ENCODE measurements at places on chromosomes 7 and 10. TPM values are rescaled to one million over a fixed set of nuclear protein-coding genes. Genes with fewer than 3 reads are reported as not detected.

GRCh38 chr10:77090381-77091356 lies 546.9 kb downstream of the KCNMA1 start:
- no peak for DNase-seq

GRCh38 chr7:11592699-11593098 lies 239.3 kb downstream of the THSD7A start:
- no peak for DNase-seq

- DNase-seq: no peak
Observed at GRCh38 chr10:122727426-122727825, 27.8 kb upstream of the C10orf120 start.

- no peak for DNase-seq
Observed at GRCh38 chr10:34176351-34176750, 638.7 kb downstream of the PARD3 start.

GRCh38 chr7:77481615-77482014 lies 55.5 kb upstream of the PTPN12 start:
- DNase-seq: no peak

DNA sequence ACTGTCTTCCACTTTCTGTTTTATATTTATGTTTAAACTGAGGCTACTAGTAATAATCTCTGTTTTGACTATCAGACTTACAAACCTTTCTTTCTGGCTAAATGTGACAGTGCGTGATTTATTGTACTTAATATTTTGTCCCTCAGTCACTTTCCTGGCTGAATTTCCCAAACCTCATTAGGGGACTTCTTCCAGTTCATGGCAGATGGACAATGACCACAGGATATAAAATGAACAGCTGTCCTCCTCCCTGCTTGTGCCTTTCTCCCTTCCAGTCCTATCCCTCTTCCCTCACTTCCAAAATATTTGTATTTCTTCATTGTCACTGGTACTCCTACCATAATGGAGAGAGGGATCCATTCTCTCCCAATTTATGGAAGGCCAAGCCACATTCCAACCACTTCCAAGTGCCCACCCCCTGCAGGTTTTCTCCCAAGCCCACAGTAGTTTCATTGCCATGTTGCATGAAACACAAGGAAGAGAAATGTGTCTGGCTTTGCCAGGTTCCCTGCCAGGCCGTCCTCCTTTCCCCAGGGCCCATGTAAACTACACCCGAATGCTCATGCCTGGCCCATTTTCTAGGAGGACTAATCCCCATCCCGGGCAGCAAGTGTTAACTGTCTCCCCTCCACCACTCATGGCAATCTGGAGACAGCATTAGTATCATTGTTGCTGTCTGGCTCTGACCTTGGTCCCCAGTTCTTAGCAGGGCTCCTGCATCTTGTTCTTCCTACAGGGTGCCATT lies 269.5 kb upstream of the SLC26A5 start:
- DNase-seq: no peak

GRCh38 chr7:28682801-28683200 lies 270.5 kb downstream of the CREB5 start:
- no peak for DNase-seq

- no peak for DNase-seq
Observed at GRCh38 chr10:46235705-46236545, 50.9 kb upstream of the ANTXRL start.

DNA sequence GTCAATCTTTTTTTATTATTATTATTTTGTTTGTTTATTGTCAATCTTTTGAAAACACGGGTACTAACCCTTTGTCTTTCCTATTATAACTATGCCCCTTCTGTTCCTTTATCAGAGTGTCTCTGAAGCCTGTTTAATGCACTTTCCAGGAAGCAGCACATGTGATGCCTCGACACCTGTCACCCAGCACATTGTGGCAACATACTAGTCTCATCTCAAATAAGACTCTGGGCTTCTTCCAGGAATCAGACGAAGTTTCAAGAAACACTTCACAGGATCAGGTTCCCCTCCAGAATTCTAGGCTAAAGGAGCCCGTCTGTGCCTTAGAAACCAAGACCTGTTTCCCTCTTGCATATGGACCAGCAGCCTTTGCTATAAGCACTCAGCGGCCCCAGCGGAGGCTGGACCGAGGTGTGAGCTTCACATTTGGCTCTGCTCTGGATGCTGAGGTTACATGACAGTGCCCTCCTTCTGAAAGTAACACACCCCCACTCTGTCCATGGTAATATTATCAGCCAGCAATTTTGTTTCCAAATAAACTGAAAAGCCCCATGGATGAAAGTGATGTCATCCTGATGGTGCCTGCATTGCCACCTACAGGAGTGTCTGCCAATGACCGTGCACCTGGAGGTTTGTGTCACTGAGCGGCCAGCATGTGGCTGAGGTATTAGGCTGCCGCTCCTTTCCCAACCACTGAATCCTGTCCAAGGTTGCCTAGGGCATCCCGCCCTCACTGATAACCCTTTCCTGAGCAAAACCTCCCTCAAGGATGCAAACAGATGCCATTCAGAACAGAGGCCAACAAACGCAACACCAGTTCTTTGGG lies 38.1 kb downstream of the MKI67 start:
- peak; percentile 1 for DNase-seq

Gene PDK4
- total RNA-seq: not detected
